Astrocyte (in vitro differentiated cells and primary cell): ENCODE measurements at places on chromosomes 3 and 15. TPM values are rescaled to one million over a fixed set of nuclear protein-coding genes. Genes with fewer than 3 reads are reported as not detected.
A peak's percentile ranks its signal among the peaks of the same experiment; 100 is the strongest.

- no peak for DNase-seq
Observed at GRCh38 chr15:87715252-87715651, 541.3 kb downstream of the NTRK3 start.

Gene CGNL1
- total RNA-seq: 10.2 and 11.0 TPM in 2 replicates

Gene UQCC5
- total RNA-seq: 22.9 and 26.0 TPM in 2 replicates

GRCh38 chr3:30641416-30642251 lies 35.2 kb downstream of the TGFBR2 start:
- DNase-seq: no peak

DNA sequence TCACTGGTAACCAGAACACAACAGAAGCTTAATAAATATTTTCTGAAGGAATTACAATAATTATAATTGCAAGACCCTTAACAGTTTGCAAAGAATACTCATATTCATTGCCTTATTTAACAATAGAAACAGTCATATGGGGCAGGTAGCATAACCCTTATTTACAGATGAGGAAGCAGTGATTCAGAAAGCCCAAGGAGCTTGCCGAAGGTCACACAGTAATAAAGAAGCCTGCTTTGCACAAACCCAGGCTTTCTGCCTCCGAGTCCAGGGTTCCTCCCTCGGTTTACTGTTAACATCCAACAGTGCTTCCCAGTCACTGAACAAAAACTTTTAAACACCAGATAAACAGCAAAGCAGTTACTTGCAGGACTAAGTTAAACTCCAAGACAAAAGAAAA lies 35.3 kb downstream of the SRGAP3 start:
- peak; percentile 15 for DNase-seq

DNA sequence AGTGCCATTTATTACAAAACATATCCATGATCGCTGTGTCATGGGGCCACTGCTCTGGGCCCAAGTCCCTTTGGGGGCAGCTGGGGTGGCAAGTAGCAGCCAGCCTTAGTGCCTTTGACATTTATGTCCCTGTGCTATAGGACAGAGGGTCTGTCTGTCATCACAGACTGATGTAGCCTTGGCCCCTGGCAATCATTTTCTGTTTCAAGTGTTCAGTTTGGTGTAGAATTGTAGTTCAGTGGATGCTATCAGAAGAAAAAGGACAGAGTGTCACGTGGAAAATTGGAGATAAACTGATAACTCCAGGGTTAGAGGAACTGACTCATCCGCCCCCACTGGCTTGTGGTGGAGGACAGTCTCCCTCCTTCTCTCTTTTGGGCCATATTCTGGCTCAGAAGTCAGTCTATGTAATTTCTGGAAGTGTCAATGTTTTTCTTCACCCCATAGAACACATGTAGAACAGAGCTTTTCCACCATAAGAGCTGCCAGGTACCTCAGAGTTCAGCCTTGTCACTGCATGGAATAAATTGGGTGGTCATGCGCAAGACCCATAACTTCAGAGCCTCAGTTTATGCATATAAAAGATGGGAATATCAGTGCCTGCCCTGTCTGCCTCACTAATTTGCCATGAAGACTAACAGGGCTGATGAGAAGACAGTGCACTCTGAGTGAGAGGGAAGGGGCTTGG lies 4.5 kb upstream of the MRPS22 start:
- peak; percentile 4 for DNase-seq

- no peak for DNase-seq
Observed at GRCh38 chr15:96690733-96691132, 360.2 kb downstream of the NR2F2 start.

- no peak for DNase-seq
Observed at GRCh38 chr15:42392309-42393024, 33.2 kb downstream of the CAPN3 start.

DNA sequence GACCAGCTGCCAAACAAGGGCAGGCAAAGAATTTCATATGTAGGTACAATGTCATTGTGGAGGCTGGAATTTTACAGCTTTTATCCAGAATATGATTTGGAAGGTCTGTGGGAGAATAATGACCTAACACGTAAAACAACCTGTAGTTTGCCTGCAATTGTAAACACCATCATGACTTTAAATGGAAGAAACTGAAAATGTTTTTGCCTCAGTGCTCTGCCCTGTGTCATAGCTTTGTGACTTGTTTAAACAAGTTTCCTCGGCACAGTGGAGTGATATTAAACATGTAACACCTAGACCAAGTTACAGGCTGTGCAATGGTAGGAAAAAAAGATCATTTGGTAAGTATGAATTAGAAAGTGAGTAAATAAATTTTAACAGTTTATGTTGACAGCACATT lies 171.6 kb upstream of the MBNL1 start:
- no peak for DNase-seq

Gene TM4SF4
- not detected in 2 replicates for total RNA-seq

DNA sequence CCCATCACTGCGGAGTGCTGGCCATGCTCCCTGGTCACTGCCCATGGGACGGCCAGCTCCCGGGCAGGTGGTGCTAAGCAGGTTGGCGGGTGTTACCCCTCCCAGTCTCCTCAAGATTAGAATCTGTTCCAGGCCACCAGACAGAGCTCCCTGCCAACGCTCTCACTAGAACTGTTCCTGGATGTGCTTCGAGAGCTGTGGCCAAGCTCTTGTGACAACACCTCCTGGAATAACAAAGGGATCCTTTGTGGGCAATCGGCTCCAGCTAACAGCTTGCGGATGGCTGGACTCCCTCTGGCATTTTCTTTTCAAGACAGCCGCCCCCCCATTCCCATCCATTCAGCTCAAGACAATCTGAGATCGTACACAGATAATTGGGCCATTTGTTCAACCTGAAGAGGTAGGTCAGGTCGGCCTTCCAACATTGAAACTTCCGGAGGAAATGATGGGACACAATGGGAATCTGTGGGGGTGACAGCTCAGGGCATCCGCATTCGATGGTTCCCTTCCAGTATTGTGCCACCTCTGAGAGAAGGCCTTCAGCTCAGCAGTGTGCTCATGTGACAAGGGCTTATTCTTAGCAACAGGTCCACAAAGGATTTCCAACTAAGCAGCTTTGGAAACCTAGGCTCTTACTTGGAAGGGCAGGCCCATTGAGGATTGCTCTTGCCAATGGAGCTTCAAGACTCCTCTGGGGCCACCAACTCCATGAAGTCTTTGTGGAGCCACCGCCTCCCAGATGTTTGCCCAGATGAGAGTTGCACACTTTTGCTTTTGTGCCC lies 11.6 kb upstream of the EPHB3 start:
- DNase-seq: no peak

Gene PLSCR5
- not detected in 2 replicates for total RNA-seq

GRCh38 chr15:73325191-73325861 lies 43.4 kb downstream of the HCN4 start:
- no peak for DNase-seq

DNA sequence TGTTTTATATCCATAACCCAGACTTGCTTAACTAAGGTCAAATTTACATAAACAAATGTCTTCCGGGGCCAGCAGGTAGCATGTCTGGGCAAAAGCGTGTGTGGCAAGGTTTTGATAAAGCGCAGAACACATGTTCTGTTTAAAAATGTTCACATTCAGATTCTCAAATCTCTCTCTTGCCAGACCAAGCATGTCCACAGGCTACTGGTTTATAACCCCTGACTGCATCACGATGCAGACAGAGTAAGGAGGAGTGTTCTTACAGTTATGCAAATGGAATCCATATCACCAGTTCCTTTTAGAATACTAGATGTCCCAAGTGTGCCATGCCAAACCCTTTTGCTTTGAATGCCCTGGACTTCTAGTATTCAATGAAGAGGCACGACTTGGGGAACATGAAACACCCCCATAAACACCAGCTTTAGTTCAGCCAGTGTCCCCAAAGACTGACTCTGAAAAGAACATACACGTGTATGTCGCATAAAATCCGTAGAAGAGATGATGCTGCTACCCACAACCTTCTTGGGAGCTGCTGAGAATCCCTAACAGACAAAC lies 412.0 kb downstream of the CNTN4 start:
- no peak for DNase-seq

DNA sequence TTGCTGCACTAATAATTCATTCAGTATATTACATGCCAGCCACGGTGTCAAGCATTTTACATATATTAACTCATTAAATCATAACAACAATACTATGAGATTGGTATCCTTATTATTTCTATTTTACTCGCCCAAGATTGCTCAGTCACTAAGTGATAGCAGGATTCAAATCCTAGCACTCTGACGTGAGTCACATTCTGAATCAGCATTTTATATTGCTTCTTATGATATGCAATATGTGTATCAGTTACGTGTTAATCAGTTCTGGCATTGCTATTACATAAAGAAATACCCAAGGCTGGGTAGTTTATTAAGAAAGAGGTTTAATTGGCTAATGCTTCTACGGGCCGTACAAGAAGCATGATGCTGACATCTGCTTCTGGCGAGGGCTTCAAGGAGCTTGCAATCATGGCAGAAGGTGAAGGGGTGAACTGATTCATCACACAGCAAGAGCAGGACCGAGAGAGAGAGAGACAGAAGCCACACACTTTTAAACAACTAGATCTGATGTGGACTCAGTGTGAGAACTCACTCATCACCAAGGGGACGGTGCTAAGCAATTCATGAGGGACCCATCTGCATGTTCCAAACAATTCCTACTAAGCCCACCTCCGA lies 166.5 kb upstream of the TMCO5A start:
- DNase-seq: no peak

Gene THSD4
- total RNA-seq: 0.99 and 2.5 TPM in 2 replicates

GRCh38 chr3:69504232-69504631 lies 118.3 kb upstream of the FRMD4B start:
- no peak for DNase-seq

GRCh38 chr15:71312194-71312708 lies 197.0 kb downstream of the THSD4 start:
- no peak for DNase-seq

DNA sequence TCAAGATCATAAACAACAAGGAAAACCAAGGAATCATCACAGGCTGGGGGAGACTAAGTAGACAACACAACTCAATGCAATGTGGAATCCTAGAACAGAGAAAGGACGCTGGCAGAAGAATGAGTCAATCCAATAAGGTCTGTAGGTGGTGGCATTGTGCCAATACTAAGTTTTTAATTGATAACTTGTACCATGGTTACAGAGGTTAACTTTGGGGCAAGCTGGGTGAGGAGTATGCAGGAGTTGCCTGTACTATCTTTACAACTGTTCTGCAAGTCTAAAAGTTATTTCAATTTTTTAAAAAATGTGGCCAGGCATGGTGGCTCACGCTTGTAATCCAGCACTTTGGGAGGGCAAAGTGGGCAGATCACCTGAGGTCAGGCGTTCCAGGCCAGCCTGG lies 46.2 kb downstream of the RORA start:
- no peak for DNase-seq

DNA sequence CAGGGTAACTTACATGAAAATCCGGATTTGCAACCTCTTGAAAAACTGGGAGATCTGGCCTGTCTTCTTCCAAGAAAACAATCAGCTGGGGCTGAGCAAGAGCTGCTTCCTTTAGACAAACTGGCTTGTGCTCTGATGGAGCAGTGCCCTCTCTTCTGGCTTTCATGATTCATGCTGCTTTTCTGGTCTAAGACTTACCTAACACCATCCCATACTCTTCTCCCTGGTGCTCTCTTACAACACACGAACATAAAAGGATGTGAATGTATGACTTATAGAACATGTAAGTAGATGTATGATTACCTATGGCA lies 9.9 kb downstream of the TJP1 start:
- DNase-seq: peak; percentile 56

DNA sequence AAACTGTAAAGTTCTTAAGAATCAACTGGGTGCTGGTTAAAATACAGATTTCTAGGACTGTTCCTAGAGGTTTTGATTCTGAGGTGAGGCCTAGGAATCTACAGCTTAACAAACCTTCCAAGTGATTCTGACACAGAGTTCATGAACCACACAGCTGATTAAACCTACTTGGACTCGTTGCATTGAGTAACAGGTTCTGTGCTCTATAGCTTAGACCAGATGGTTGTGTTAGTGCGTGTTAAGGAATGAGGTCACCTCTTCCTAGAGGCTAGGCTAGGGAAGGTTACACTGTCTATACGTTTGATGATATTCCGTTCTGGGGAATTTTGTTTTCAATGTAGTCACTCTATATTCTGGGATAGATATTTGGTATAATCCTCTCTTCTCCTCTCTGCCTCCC lies 21.9 kb downstream of the EID1 start:
- DNase-seq: no peak
